ENCODE measurements at places on chromosomes 6 and 20. TPM values are rescaled to one million over a fixed set of nuclear protein-coding genes. Genes with fewer than 3 reads are reported as not detected.

Gene CSTF1
- 33.7 TPM for total RNA-seq

Gene RIPOR2
- 1.1 TPM for total RNA-seq

Gene WFDC10B
- not detected for total RNA-seq

Gene C6orf163
- total RNA-seq = 0.77 TPM

Gene IL17A
- total RNA-seq = not detected

Gene KHDC1
- total RNA-seq = 2.3 TPM

Gene CGA
- total RNA-seq = 0.28 TPM

Gene SYCP2L
- not detected for total RNA-seq

Gene VWA7
- not detected for total RNA-seq
